Left colon (tissue), 2 donors: ENCODE measurements at places on chromosomes 2 and 18. TPM values are rescaled to one million over a fixed set of nuclear protein-coding genes. Genes with fewer than 3 reads are reported as not detected.

Gene SP5
- 1.7 TPM for total RNA-seq

Gene MIB1
- 31.9 TPM for total RNA-seq

Gene C2orf66
- total RNA-seq: not detected

Gene CLK1
- total RNA-seq: 60.3 TPM

Gene FAM110C
- 26.6 TPM for total RNA-seq

Gene DNAJC10
- 78.9 TPM for total RNA-seq

Gene CACNB4
- total RNA-seq: 0.55 TPM

Gene DCDC2C
- total RNA-seq: not detected

Gene STRN
- 45.8 TPM for total RNA-seq

Gene MROH2A
- 0.24 TPM for total RNA-seq

Gene OTOF
- total RNA-seq: not detected

Gene TOGARAM2
- 0.17 TPM for total RNA-seq

Gene CYP27C1
- 0.34 TPM for total RNA-seq

Gene TCF23
- not detected for total RNA-seq

Gene SLC9A4
- total RNA-seq: 0.34 TPM

Gene MALL
- 561 TPM for total RNA-seq

Gene CPO
- total RNA-seq: not detected

Gene UGT1A5
- 2.1 TPM for total RNA-seq

Gene CDCA7
- 28.3 TPM for total RNA-seq

Gene TMEM185B
- 12.1 TPM for total RNA-seq

Gene ZFP36L2
- total RNA-seq: 250 TPM

Gene HAAO
- total RNA-seq: 19.2 TPM

Gene TDRD15
- not detected for total RNA-seq

Gene GLB1L
- 4.2 TPM for total RNA-seq

Gene REEP1
- total RNA-seq: 4.2 TPM

Gene FSHR
- total RNA-seq: not detected

Gene EML6
- 6.8 TPM for total RNA-seq

Gene CRACDL
- 14.8 TPM for total RNA-seq

Gene NGEF
- 34.4 TPM for total RNA-seq

Gene CLHC1
- total RNA-seq: 8.1 TPM

Gene SERPINB12
- not detected for total RNA-seq
